K562 (cell line): ENCODE measurements at places on chromosomes 7 and 10. TPM values are rescaled to one million over a fixed set of nuclear protein-coding genes. Genes with fewer than 3 reads are reported as not detected.

HPSE2 gene
- polyA plus RNA-seq, result 0.03 TPM in 1 of 2 replicates, not detected in the other

GRCh38 chr7:131094685-131095084 lies 233.0 kb upstream of the MKLN1 start:
- no peak for DNase-seq

DNA sequence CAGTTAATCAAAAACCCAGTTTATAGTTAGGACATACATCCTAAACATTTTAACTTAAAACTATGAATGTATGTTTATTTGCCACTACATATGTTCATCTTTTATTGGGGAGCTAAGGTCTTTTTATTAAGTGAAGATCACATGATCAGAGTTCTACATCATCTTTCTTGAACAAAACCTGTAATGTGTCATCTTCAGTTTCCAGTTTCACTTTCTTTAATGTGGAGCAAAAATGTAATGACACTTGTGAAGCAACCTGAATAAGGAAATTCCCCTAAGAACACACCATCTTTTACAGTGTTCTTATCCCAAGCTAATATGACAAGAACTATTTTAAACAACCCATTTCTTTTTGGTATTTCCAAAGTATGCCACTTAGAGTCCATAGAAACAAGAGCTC lies 166.7 kb upstream of the BET1 start:
- no peak for DNase-seq

C7orf57 gene
- not detected in 2 replicates for polyA plus RNA-seq

- no peak for DNase-seq
Measured at GRCh38 chr10:34292194-34292565, 522.9 kb downstream of the PARD3 start.

DNA sequence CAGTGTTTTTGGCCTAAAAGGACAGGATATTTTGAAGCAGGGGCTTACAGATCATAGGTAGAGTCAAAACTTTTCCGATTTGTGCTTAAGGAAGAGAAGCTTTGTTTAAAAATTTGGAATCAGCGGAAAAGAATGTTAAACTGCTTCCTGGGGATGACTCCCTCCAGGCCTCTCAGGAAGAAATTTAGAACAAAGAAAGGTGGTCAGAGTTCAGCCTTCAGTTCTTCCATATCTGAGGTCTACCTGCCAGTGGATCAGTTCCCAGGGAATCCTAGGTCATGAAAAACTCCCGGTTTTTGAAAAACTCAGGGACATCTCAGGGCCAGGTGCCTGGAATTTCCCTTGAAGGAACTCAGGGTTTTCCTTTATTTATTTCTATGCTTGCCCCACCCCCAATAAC lies 100.3 kb downstream of the MCU start:
- DNase-seq, result no peak

- DNase-seq, result no peak
Measured at GRCh38 chr7:74307738-74308505, 18.7 kb downstream of the CLIP2 start.

ZNF485 gene
- polyA plus RNA-seq, result 9.7 and 12.4 TPM in 2 replicates

- DNase-seq, result no peak
Measured at GRCh38 chr7:30843741-30844482, 67.7 kb upstream of the AQP1 start.
